ENCODE measurements at places on chromosomes 3 and 15. TPM values are rescaled to one million over a fixed set of nuclear protein-coding genes. Genes with fewer than 3 reads are reported as not detected.
A peak's percentile ranks its signal among the peaks of the same experiment; 100 is the strongest.

- no peak for DNase-seq
Observed at GRCh38 chr3:11198495-11198894, 44.2 kb downstream of the HRH1 start.

DNA sequence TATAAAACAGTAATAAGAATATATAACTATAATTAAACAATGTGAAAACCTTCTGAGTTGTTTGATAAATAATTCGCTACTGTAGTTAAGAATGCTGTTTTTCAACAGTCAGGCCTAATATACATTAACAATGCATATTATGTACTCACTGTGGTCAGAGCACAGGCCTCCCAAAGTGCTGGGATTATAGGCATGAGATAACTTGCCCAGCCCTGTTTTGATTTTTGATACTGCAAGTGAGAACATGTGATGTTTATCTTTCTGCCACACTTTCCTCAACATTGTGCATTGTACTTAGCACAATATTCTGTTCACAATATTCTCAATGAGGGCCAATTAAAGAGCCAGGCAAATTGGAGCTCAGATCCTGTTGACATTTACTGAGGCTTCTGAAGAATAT is 274.5 kb upstream of the RARB start:
- DNase-seq = no peak

The DGKG gene
- 16.4 TPM for total RNA-seq

GRCh38 chr3:190169877-190170276 is 49.2 kb upstream of the P3H2 start:
- no peak for DNase-seq

DNA sequence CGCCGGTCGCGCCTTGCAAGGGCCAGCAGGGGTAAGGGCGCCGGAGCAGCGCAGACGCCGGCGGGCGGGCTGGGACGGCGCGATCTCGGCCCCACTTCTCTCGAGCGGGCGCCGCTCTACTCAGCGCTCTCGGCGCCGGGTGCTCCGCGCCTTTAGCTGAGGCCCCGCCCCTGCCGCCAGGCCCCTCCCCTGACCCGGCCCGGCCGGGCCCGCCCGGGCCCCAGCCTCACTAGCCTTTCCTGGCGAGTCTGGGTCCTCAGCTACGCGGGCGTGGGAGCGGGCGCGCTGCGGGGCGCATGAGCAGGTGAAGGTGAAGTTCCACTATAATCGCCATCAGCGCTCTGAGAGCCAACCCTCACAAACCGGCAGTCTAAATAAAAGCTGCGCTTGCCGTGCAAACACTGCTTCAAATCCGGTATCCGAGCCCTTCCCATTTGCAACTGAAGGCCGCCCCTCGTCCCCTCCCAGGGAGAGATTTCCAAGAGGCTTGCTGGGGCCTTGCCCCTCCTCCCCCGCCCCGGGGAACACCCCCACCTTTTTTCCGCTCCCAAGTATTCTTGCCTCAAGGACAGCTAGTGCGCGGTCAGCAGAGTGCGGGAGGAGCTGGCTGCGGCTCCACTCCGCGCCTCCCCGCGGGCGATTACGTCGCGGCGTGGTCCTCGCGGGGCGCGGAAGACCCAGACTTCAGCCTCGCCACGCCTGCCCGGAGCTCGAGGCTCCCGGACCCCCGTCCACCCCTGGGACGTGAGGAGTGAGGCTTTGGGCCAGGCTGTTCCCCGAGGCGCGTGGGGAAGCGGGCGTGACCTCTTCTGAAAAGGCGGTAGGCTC is at the start of gene RPP25:
Gene RPP25 (minus strand): TSS at position 125 of the 828 bp plus-strand sequence. CDS start 189 bp downstream, outside the sequence.
- DNase-seq = peak; percentile 78

The AP3B2 gene
- total RNA-seq = 6.7 TPM

The PEX5L gene
- total RNA-seq = 15.2 TPM

DNA sequence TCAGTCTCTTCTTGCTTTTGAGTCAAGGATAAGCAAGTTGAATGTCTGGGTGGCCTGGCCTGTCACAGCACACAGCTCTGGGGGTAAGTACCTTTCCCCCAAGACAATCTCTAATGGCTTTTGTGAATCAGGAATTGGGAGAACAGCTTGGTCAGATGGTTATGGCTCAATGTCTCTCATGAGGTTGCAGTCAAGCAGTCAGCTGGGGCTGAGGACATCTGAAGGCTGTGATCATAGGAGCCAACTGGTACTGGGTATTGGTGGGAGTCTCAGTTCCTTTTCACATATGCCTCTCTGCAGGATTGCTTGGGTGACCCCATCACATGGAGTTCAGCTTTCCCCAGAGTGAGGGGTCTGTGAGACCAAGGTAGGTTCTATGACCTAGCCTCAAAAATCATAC is 33.0 kb upstream of the TMEM158 start:
- no peak for DNase-seq

The ESYT3 gene
- total RNA-seq = not detected

DNA sequence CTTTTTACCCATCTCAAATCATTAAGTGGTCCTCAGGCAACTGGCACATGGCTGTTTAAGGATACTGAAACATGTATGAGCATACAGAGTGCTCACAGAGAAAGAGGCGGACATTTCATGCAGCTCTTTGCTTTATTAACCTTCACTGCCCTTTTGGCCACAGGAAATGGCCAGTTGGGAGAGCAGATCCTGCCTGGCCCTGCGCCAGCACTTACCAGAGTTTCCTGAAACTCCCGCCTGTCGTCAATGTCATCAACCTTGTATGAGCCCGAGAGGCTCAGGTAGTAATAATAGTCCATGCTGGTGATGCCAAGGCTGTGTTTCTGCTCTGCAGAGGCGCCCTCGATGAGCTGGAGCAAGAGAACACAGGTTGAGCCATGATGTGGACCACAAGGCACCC is 17.8 kb downstream of the LDHAL6B start:
- DNase-seq = no peak

DNA sequence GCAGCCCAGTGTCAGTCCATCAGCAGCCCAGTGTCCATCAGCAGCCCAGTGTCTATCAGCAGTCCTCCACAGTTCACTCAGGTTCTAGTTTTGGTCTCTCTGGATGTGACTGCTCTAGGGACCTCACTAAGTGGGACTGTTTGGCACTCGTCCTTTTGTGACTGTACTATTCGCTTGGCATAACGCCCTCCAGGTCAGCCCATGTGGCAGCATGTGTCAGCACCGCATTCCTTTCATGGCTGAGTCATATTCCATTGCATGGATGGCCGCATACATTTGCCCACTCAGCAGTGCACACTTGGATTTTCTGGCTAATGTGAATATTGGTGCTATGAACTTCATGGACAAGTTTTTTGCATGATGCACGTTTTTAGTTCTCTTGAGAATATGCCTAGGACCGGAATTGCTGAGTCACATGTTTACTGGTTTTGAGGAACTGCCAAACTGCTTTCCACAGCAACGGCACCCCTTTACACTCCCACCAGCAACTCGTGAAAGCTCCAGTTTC is 16.4 kb downstream of the CHST13 start:
- peak; percentile 68 for DNase-seq

- DNase-seq = no peak
Observed at GRCh38 chr15:63045879-63046278, 3.3 kb downstream of the TPM1 start.

GRCh38 chr3:119098619-119099222 is 47.2 kb upstream of the TEX55 start:
- DNase-seq = peak; percentile 8

DNA sequence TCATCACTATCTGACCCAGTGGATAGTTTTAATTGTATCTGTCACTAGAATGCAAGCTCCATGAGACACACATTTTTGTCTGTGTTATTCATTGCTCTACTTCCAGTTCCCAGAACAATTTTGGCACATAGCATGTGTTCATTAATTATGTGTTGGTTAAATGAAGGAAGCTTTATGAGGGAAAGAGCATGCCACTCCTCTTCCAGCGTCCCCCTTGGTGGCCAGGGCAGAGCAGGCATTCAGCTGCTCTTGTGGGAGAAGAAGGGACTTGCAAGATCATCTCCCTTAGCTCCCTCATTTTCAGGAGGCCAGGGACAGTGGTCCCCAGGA is 489 bp upstream of the GALNT15 start:
- no peak for DNase-seq

GRCh38 chr3:27880969-27881892 is 159.1 kb upstream of the EOMES start:
- no peak for DNase-seq
